ENCODE measurements at places on chromosomes 2 and 18. TPM values are rescaled to one million over a fixed set of nuclear protein-coding genes. Genes with fewer than 3 reads are reported as not detected.

GRCh38 chr2:74759986-74760385 is 73.9 kb upstream of the HK2 start:
- DNase-seq: peak; percentile 87

GRCh38 chr2:170610615-170611014 is 104.5 kb upstream of the SP5 start:
- DNase-seq: no peak

GRCh38 chr2:176554101-176555048 is 285.1 kb downstream of the MTX2 start:
- peak; percentile 54 for DNase-seq

DNA sequence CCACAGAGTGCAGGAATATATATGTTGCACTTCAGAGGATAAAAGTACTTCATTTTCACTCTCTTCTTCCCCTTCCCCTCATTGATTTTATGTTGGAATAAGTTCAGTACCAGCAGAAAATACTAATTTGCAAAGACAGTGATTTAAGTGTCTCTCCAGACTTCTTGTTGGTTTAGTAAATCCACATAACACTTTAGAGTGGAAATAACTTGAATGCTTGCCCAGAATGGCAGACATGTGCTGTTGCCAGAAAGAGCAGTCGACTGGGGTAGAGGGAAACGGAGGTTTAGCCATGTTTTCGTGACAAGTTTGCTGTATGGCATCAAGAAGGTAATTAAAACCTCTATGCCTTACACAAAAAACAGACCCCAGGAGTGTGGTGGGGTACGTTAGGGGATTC is 246.0 kb upstream of the CXCR4 start:
- no peak for DNase-seq

- no peak for DNase-seq
Measured at GRCh38 chr18:40930211-40930882, 1024.7 kb upstream of the PIK3C3 start.

GPR55 gene
- total RNA-seq: not detected

CLEC4F gene
- total RNA-seq: not detected

GRCh38 chr18:12770469-12771219 is 67.8 kb downstream of the PSMG2 start:
- DNase-seq: peak; percentile 86

- no peak for DNase-seq
Measured at GRCh38 chr2:31049264-31049663, 89.0 kb downstream of the GALNT14 start.
